GM23338 (cell line): ENCODE measurements at places on chromosomes 12 and 14. TPM values are rescaled to one million over a fixed set of nuclear protein-coding genes. Genes with fewer than 3 reads are reported as not detected.

Gene LRRC43
- total RNA-seq: not detected in 2 replicates

Gene SERPINA12
- not detected in 2 replicates for total RNA-seq

GRCh38 chr14:96681829-96682228, 115.4 kb upstream of the VRK1 start:
- DNase-seq: no peak

DNA sequence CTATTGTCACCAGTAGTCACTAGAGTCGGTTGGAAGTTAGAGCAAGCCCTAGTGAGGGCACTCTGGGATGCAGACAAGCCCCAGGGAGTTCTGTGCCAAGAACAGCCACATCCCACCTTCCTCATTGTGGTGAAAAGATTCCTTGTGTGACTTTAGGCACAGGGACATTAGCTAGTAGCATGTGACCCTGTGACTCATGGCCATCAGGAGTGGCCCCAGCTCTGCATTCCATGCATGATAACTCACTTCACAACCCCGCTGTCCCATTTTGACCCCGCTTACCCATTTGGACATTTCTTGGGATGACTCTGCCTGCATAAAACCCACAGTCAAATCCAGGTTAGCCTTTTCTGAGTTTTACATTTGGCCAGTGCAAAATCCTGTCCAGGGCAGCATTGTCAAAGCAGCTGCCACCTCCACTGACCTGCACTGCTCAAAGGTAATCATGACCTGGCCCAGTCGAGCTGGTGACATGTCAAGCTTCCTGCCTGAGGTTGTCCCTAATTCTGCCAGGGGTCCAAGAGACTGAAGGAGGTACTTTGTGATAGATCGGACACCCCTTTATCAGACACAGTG, 430.5 kb downstream of the DPF3 start:
- DNase-seq: no peak

- peak; percentile 65 for DNase-seq
Measured at GRCh38 chr12:95859344-95859816, 628 bp downstream of the SNRPF start.

GRCh38 chr12:66647034-66647691, 31.7 kb downstream of the GRIP1 start:
- no peak for DNase-seq

GRCh38 chr14:36173161-36173560, 3.4 kb downstream of the PTCSC3 start:
- DNase-seq: no peak

DNA sequence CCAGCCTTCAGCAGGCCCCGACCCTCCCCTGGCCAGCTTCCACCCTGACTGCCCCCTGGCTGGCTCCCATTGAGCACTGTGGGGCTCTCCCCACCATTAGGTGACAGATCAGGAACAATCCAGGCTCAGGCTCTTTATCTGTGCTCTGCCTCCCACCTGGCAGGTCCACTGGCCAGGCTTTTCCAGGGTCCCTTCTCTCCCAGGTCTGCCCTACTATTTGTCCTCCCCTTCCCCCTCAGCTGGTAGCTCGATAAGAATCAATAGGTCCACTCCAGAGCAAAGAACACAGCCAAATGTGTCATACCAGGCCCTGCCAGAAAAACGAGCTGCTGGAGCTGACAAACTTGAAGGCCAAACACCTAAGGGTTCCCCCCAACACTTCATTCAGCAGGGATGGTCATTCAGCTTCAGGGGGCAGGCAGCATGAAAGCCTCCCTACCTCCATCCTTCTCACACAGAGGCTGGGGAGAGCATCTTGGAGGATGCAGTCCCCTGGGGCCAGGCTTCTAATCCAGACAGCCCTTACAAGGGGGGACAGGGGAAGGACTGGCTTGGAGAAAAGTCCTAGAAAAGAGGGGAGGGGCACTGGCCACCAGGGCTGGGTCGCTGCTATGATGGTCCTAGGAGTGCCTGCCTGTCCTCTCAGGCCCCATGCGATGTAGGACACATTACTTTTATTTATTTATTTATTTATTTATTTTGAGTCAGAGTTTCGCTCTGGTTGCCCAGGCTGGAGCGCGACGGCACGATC, 1.9 kb upstream of the KRT18 start:
- no peak for DNase-seq

- no peak for DNase-seq
Measured at GRCh38 chr14:66850258-66850888, 338.9 kb upstream of the GARIN2 start.

- DNase-seq: no peak
Measured at GRCh38 chr12:42744539-42745182, 155.1 kb upstream of the PRICKLE1 start.
